Endothelial cell (in vitro differentiated cells): ENCODE measurements at places on chromosomes 4 and X.

DNA sequence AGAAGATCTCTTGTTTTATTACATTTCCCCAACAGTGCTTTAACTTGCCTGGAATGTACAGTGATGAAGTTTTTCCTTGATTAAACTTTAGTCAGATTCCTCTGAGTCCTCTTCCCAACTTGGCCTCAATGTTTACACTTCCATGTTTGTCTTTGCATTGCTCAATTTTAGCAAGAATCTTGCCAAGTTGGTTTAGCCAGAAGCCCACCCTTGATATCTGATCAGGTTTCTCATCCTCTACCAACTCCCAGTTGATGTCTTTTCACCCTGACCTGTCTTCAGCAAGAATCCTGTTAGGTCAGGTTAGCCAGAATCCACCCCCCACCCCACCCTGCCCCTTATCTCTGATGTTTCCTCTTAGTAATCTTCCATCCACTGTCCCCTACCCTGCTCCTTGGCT is 120.9 kb downstream of the MBNL3 start:
- DNase-seq = no peak

GRCh38 chr4:169377367-169377766 is 106.6 kb upstream of the SH3RF1 start:
- no peak for DNase-seq

- DNase-seq = no peak
These were observed 101.0 kb downstream of the ADGRA3 start for GRCh38 chr4:22414833-22415232.

- no peak for DNase-seq
These were observed 94.3 kb downstream of the CT47B1 start for GRCh38 chrX:120781403-120781802.

- no peak for DNase-seq
These were observed 57.3 kb upstream of the SLIT2 start for GRCh38 chr4:20194123-20195013.

- no peak for DNase-seq
These were observed 523.6 kb downstream of the BCOR start for GRCh38 chrX:39574178-39574577.

- DNase-seq = no peak
These were observed 220.9 kb upstream of the PSAPL1 start for GRCh38 chr4:7655511-7656243.

DNA sequence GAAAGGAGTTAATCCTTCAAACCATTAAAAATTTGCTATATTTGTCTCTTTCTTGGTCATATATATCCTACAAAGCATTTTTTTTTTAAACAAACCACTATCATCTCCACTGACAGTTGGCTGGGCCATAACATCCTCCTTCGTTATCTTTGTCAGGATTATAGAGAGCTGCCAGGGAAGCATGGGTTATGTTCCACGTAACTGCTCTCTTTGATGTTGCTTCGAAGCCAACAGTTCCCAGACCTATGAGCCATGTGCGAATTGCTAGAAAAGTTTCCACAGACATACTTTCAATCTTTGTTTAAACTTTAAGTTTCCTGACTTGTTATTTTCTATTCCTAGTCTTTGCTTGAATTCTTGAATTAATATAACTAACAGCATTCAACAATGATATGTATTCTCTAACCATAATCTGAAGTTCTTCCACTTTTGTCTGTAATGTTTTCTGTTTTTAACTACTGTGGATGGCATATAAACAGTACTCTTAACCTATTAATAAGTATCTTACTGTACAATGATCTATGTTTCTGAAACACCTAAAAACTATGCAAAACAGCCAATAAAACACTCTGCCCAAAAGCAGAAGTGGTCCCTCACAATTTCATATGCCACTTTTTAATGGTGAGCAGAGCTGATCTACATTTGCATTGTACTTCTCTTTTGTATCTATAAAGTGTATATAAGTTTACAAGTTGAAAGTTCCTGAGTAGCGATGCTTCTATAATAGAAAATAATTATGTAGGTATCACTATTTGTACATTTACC is 37.9 kb downstream of the EREG start:
- DNase-seq = no peak

DNA sequence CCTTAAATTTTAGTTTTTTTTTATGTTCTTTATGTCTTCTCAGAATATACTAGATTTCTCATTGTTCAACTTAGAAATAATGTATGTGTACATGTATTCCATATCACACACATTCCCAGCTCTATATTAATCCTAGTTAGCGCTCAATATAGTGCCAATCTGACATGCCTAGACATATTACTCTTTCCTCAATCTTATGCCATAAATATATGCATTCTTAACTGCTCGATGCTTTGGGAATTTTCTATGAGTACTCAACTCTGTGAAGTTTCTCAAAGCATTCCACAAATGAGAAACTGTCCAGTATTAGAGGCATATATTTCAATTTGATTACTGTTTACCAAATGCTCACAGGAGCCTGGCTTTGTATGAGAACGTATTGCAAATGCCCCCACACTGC is 231.2 kb upstream of the VEGFC start:
- DNase-seq = no peak
